Pulmonary artery endothelial cell (primary cell): ENCODE measurements at places on chromosomes 1 and 21.

DNA sequence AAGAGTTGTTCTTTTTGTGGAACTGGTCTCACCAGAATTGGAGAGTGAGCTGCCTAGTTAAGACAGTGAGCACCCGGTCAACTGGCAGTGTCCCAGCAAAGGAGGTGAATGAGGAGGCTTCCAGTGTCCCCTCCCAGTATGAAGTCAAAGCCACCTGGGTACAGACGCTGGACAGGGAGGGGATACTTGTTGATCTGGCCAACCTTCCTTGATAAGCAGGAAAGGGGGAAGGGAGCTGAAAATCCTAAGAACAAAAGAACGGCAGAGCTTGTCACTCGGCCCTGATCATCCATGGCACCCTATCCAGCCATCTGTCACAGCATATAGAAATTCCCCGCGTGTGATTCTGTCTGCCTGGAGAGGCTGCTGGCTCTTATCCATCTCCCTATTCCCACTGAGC is 91.5 kb downstream of the SSBP3 start:
- DNase-seq, result no peak

DNA sequence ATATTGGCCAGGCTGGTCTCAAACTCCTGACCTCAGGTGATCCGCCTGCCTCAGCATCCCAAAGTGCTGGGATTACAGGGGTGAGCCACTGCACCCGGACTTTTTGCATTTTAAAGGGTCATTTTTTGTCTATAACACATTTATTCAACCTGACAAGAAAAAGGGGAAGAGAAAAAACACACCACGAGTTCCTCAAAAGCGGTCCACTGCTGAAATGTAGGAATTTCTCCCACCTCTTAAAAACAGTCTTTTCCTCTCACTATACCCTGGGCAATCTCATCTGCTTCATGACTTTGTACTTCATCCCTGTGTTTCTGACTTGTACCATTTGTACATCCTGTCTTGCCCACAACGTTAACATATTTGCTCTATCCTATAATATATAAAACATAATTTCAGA is 413.3 kb upstream of the PTBP2 start:
- no peak for DNase-seq

DNA sequence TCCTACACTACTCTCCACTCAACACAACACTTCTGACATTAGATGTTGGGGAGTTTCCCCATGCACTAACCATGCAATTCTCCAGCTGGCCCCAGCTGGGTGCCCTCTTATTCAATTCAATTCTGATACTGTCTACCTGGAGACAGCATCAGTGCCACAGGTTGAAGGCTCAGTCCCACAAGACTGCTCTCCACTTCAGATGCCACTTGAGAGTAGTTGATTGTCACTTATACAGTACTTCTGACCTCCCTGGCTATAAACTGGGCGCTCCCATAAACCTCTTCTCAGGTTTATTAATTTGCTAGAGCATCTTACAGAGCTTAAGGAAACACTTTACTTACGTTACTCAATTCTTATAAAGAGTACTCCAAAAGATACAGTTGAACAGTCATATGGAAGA is 442.3 kb downstream of the LRRIQ3 start:
- no peak for DNase-seq

DNA sequence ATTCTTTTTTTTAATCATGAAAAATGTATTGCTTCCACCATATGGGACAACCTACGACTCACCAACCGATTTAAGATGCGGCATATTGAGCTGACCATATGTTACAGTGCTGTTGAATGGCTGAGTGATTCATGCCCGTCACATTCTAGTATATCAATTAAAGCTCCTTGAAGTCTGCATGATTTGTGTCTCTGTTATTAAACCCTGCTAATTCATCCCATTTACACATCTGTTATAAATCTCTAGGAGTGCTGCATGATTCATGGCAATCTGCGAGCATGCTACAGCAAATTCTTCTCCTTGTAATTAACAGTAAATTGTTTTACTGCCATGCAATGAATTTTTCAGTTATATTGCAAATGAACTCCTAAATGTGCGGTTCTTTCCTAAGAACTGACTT is 239.8 kb downstream of the USH2A start:
- DNase-seq, result no peak

DNA sequence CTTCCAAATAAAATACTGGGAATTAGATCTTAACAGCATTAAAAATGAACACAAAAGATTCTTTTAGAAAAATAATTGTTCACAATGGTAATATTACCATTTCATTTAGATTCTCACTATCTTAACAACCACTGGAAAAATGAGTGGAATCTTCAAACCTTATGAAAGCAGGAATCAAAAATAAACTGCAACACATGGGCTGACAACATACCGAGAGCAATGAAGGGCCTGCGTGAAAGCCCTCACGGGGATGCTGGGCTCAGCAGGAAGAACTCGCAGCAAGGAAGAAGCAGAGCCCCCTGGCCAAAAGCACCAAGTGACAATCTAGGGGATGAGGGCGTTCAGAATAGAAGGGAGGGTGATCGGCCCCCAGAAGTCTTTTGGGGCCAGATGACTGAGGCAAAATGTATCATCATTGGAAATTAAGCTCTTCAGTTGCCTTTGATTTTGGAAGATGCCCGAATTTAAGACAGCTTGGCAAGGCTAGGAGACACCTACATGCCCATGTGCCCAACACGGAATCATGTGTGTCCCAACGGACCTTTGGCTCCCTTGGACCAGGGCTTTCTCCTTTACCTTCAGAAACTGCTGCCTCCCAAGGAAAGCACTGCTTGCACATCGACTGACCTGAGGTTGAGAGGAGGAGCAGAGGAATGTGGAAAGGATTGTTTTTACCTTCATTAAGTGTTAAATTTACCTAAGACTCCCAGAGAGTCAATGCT is 103.9 kb downstream of the TGFBR3 start:
- DNase-seq, result no peak

DNA sequence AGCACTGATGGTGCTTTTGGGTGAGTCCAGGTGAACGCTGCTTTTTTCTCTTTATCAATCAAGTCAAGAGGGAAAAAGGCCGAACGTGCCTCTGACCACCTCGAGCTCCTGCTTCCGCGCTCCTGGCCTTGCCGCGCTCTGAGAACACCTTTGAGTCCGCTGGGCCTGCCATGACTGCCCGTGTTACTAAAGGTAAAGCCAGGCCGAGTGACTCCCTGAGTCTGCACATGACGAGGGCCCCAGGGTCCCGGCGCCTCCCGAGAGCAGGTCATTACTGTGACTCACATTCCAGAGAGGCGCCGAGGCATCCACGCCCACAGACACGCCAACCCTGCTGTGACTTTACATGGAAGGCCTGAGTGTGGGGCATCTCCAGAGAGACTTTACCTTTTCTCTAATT is 11.1 kb downstream of the POFUT2 start:
- no peak for DNase-seq

DNA sequence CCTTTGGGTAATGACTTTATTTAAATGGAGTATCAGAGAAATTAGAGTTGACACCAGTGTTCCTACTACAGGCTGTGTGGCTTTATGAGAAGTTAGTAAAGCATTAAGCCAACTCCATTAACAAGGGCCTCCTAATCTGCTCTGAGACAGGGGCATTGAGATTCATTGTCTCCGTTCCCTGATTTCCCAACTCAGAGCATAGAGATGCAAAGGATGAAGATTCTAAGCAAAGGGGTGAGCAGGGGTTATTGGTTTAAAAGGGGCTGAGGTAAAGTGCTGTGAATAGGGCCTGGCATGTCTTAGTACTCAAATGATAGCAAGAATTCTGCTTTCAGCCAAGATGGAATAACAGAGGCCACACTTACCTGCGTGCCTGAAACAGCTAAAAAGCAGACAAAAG is 428.4 kb downstream of the PTPRU start:
- no peak for DNase-seq

DNA sequence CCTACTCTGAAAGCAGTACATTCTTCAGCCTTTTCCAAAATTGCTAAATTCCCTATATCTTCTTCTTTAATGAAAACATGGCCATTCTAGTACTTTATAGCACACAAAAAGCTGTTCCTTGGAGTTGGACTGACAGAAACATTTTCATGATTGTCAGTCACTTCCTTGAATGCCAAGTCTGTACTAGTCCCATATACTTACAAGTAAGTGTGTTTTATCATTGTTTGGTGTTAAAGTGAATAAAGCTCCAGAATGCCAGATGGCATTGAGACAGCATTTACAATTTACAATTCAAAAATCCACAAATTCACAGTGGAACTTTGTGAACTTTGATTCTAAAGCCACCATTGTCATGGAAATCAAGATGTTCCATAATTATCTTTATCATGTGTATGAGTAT is 36.5 kb downstream of the KCNK2 start:
- DNase-seq, result no peak

DNA sequence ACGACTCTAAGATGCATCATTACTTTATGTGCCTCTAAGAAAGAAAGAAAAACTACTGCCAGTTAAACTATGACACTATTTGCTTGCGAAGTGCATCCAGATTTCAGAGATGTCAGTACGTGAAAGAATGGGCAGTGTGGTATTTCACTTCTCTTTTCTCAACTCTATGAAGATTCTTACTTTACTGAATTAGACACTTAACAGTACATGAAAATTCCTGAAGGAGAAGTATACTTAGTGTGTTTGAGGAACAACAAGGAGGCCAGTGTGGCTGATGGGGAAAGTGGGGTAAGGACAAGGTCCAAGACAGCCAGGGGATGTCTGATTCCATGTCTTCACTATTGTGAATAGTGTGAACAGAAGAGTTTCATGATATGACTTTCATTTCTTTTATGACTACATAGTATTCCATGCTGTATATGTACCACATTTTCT is 53.9 kb upstream of the HSD17B7 start:
- no peak for DNase-seq

GRCh38 chr1:214670098-214670497 is 67.1 kb downstream of the CENPF start:
- DNase-seq, result peak; percentile 5

GRCh38 chr1:86491171-86491950 is 22.6 kb downstream of the CLCA1 start:
- DNase-seq, result no peak

GRCh38 chr1:78587211-78587610 is 33.0 kb upstream of the IFI44L start:
- DNase-seq, result no peak

- DNase-seq, result no peak
Observed at GRCh38 chr1:92511541-92511940, 24.8 kb upstream of the GFI1 start.

DNA sequence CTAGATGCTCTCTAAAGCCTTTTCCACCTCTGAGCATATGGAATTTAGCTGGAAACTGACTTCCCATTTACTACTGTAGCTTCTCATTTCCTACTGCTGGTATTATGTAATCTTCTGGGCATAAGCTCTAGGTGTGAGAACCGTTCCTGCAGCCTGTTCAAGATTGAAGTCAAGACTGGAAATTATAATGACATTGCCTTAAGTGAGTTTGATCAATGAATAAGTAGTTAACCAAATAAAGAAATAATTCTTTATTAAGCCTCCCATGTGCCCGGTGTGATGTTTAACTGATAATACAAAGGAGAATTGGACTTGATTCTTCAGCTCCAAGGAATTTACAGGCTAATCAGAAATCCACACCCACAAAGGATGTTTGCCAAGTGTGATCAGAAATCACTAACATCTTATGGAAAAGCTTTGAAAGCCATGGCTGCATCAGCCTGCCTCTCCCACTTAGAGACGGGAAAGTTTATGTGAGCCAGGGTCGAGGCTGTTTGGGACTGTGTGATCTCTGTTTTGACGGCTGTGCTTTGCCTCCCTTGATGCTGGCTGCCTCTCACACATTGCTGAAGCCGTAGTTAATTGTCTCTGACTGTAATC is 36.4 kb upstream of the PRELP start:
- DNase-seq, result no peak

- DNase-seq, result no peak
Observed at GRCh38 chr1:21639594-21640041, 29.5 kb downstream of the RAP1GAP start.

DNA sequence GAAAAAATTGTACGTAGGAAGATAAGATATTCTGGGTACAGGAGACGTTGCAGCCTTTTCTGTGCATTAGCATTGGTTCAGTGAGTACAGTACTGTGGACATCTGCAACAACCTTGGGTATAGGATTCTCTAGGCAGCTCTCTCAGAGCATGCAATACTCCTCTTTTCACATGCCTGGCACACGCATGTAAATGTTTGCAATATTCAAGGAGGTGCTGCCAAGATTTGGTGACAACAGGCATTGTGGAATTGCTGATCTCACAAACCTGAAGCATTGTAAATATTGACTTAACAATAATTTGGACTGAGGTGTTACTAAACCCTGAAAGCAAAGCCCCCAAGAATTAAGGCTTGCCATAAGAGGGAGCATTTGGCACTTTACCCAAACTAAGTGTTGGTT is 126.8 kb downstream of the GRIK1 start:
- no peak for DNase-seq

DNA sequence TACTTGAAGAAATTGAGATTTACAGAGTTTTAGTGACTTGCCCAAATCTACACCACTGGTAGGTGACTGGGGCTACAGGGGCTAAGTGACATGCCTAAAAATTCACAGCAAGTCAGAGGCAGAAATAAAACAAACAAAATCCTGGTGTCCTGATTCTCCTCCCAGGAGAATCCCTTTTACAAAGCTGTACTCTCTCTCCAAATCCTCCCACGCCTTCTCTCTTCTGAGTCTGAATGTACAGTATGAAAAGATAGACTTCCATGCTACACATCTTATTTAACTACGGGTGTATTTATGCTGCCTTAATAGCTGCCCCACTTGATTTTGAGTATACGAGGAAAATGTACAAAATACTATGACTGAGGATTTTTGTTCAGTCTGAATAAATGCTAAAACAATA is 65.4 kb downstream of the SGIP1 start:
- DNase-seq, result no peak

DNA sequence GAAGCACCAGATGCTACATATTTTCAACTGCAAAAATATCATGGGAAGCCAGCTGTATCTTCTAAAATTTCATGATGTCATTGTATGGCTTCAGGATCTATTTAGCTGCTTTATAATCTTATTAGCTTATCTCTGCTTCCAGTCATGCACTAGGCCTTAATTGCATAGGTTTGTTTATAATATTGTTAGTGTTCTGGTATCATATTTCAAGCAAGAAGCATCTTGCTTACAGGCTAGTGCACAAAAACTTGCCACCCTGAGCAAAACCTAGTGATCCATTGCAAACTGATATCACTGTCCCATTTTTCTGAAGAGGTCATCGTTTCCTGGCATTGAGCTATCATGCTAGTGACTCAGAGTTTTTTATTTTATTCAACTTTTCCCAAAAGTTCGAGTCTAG is 15.7 kb upstream of the NRIP1 start:
- no peak for DNase-seq
